ENCODE measurements at places on chromosomes 13 and 19.

- DNase-seq: no peak
Measured at GRCh38 chr13:21889651-21890050, 218.8 kb downstream of the FGF9 start.

DNA sequence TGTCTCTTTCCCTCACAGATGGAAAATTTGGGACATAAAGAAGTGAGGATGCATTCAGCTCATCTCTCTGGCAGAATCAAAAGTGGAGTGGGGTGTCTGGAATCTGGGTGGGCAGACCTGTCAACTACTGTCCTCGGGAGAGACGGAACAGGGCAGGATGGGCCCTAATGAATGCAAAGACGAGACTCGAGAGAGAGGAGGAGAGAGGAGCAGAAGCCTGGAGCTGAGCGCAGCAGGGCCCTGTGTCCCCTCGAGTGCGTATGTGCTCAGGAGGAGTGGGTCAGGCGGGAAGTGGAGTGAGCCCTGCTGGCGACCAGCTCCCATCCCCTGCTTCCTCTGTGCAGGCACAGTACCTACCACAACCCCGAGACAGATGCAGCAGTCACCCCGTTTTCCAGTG is 78.9 kb downstream of the TEX29 start:
- DNase-seq: no peak

- no peak for DNase-seq
Measured at GRCh38 chr13:26425443-26426358, 131.8 kb upstream of the WASF3 start.

GRCh38 chr19:31671411-31672035 is 322.3 kb upstream of the TSHZ3 start:
- DNase-seq: no peak

GRCh38 chr19:16457195-16457953 is 14.4 kb downstream of the EPS15L1 start:
- DNase-seq: no peak

DNA sequence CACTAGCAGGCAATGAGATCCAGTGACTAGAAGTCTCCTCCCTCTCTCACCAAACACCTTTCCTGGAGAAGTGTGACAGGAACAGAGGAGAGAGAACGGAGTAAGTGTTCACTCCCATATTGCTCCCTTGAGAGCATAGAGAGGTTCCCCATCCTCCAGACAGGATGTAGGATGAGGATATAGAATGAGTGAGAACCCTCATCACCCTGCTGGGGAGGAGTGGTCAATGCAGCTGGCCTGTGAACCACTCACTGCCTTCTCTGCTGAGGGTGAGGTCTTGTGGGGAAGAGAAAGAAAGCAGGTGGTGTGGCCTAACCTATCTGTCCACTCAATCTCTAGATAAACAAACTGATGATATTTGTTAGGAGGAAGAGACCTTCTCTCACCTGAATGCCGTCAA is 386.6 kb downstream of the PCDH20 start:
- DNase-seq: no peak

DNA sequence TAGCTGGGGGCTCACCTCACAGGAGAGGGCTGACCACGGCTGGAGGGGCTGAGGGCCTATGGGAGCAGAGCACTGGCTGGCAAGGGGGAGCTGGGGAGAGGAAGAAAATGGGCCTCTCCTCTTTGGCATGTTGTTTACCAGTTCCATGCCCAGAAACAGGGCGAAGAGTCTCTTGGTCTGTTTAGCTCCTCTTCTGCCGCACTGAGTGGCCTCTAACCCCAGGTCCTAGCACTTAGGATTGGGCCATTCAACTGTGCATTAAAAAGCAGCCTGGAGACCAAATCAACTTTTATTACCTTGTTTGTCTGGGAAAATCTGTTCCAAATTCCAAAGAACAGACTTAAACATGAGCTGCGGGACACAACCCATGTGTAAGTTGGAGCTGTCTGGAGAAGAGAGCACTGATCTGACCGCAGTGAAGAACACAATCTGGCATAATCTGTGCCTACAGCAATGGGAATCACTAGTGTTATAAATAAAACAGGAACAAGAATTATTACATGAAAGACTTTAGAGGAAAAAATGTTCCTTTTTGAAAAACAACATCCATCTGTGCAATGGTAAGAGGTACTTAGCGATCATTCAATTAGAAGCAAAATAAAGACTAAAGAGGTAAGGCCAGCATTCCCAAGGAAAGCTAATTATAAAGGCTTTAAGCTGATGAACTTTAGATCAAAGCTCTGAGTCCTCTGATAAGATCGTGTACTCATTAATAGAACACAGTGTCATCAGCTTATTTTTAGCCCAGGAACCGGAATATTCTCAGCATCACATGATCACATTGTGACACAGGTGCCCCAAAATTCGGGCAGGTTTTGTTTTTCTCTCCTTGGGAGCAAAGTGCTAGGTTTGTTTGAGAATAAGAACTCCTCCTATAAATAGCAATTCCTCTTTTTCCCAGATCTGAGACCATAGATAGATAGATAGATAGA is 243.2 kb downstream of the COL4A1 start:
- no peak for DNase-seq

GRCh38 chr13:46797501-46798237 is 708 bp upstream of the ESD start:
- DNase-seq: no peak

DNA sequence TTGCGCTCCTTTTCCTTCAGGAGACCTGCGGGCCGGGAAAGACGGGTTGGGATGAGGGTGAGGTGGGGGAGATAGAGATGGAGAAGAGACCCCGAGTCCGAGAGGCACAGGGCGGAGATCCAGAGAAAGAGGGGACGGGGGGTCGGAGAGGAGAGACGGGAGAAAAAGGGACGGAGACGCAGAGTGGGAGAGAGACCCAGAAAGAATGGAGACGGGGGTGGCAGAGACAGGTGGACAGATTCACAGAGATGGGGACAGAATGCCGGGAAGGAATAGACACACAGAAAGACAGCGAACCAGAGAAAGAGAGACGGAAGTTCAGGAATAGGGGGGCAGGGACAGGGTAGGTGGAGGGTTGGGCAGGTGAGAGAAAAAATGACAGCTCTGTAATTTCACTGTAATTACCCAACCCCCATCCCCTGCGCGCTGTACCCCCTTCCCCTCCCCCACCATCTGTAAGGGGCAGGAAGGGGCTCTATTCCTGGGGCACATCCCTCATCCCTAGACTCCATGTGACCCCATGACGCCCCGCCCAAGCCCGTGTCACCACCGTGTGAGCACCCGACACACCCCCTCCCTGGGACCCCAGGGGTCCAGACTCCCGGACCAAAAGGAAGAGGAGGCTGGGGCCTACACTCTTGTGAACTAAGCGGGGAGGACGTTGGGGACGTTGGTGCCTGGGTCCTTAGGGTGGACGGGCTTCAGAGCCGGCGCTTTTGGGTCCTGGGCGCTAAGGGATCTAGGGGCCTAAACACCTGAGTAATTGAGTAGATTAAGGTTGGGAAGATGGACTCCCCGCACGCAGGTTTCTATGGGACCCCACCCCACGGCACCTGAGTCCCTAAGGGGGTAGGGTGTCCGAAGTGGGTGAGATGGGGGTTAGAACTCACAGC is 967 bp downstream of the DBP start:
- DNase-seq: no peak

GRCh38 chr19:56617531-56617930 is 22.4 kb downstream of the ZNF71 start:
- DNase-seq: no peak

GRCh38 chr13:109140479-109141349 is 511.3 kb downstream of the MYO16 start:
- DNase-seq: no peak

DNA sequence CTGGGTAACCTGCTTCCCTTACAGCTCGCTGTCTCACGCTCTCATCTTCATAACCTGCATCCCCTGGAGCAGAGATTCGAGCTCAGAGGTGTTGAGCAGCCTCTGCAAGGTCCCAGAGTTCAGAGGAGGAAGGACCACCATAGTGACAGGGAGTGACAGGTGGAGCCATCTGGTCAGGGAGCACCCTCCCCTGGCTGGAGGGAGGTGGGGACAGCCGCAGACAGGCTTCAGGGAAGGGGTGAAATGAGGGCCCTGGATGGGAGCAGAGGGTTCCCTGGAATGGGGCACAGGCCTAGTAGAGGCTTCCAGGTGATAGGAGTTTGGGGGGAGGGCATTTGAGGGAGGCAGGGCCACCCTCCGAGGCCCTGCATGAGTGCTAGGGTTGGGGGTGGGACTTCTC is 82.1 kb downstream of the ZNF429 start:
- no peak for DNase-seq

GRCh38 chr19:11375143-11375948 is 880 bp downstream of the SWSAP1 start:
- DNase-seq: peak; percentile 39
